ENCODE measurements at places on chromosomes 3 and 15.

DNA sequence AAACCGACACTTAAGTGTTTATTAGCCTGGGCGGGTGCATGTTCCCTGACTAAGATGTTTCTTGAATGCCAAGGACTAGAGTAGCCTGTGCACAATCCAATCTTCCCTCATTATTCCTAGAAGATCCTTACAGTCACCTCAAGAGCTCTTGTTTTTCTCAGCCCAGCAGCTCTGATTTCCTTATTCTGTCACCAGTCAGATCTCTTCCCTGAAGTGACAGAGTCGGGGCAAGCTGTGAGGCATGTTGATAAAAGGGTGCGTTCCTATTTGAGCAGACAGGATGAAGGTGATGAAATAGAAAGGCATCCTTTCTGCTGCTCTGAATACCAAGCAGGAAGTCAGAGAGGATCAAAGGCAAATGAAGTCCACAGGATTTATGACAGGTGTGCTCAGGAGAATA lies 125.6 kb upstream of the MCTP2 start:
- no peak for DNase-seq

- DNase-seq = no peak
These were observed 70.2 kb downstream of the MYRIP start for GRCh38 chr3:39879581-39879980.

- no peak for DNase-seq
These were observed 11.6 kb downstream of the RPL15 start for GRCh38 chr3:23928524-23928923.

- DNase-seq = no peak
These were observed 621.5 kb upstream of the SEMA6D start for GRCh38 chr15:47095833-47096232.

DNA sequence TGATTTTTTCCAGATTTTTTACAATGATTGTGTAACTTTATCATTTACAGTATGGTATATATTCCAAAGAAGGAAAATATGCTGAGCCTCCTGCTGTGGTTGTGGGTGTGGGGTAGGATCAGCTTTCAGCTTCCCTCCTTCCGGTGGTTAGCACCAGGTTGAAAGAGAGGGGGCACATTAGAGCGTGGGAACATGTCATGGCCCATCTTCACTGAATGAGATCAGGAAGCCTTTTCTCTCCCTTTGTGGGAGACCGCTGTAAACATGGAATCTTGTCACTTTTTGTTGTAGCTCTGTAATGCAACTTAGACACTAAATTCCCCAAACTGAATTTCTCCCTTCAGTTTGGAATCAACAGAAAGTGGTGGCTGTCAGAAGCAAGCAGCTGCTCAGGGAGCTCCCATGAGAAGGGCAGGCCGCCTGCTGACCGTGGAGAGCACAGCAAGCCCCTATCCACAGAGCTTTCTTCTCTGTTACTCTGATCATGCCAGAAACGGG lies 86.7 kb upstream of the LIMD1 start:
- no peak for DNase-seq

DNA sequence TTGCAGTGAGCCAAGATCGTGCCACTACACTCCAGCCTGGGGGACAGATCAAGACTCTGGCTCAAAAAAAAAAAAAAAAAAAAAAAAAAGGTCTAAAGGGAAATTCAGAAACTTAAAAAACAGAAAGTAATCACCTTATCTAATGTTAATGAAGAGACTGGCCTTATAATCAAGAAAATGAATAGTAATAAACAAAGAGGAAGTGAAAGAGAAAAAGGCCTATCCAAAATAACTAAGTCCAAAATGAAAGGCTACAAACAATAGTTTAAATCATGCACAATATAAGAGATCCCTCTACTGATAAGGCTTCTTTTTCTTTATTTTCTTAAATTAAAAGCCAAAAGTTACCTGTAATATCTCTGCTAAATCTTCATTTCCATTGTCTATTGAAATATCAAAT lies 37.1 kb upstream of the HDC start:
- DNase-seq = no peak

DNA sequence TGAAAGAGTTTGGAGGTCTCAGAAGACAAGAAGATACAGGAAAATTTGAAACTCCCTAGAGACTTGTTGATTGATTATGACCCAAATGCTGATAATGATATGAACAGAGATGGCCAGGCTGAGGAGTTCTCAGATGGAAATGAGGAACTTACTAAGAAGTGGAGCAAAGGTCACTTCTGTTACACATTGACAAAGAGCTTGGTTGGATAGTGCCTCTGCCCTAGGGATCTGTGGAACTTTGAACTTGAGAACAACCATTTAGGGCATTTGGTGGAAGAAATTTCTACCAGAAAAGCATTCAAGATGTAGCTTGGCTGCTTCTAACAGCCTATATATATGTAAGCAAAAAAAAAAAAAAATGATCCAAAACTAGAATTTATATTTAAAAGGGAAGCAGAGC lies 48.9 kb upstream of the NAALADL2 start:
- DNase-seq = no peak

DNA sequence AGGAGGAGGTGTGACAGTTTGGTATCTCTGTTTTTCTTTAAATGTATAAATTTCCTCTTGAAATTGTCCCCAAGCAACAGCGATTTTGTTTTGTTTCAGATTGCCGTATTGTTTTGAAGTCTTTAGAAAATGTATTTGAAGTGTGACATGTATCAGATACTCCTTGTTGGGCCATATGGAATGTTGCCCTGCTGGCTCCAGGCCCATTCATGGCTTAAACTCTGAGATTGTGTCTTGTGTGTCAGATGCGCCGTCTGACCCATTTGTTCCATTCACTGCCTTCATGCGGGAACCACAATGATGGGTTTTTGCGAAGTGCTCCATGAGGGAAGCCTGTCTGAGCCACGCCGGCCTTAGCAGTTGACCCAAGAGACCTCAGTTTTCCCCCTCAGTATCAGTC lies 75.2 kb upstream of the ADAMTSL3 start:
- no peak for DNase-seq

- DNase-seq = peak; percentile 46
These were observed 685 bp downstream of the ADAMTSL3 start for GRCh38 chr15:83654379-83655236.

DNA sequence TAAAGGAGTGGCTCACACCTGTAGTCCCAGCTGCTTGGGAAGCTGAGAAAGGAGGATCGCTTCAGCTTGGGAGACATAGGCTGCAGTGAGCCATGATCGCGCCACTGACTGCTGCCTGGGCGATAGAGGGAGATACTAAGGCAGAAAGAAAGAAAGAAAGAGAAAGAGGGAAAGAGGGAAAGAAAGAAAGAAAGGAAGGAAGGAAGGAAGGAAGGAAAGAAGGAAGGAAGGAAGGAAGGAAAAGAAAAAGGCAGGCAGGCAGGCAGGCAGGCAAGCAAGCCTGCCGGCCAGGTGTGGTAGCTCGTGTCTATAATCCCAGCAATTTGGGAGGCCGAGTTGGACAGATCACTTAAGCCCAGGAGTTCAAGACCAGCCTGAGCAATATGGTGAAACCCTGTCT lies 15.3 kb downstream of the SLC28A1 start:
- no peak for DNase-seq

DNA sequence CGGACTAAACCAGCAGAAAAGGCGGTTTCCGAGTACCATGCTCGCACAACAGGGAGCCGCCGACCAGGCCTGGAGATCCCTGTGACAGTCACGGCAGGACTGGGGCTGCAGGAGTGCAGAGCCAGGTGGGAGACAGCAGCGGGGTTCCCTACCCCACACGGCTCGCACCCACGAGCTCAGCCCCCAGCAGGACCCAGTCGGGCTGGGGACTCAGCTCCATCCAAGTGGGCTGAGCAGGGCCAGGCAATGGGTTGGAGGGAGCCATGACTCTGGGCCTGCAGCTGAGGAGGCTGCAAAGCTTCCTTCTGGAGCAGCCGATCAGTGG lies 15.8 kb downstream of the XXYLT1 start:
- DNase-seq = no peak

- DNase-seq = no peak
These were observed 495.2 kb upstream of the TBL1XR1 start for GRCh38 chr3:177692304-177692975.

GRCh38 chr15:26081758-26082220 lies 218.7 kb upstream of the ATP10A start:
- no peak for DNase-seq
